ENCODE measurements at places on chromosomes 13 and 19.
A peak's percentile ranks its signal among the peaks of the same experiment; 100 is the strongest.

GRCh38 chr13:40452741-40453334 lies 213.6 kb downstream of the FOXO1 start:
- no peak for DNase-seq

DNA sequence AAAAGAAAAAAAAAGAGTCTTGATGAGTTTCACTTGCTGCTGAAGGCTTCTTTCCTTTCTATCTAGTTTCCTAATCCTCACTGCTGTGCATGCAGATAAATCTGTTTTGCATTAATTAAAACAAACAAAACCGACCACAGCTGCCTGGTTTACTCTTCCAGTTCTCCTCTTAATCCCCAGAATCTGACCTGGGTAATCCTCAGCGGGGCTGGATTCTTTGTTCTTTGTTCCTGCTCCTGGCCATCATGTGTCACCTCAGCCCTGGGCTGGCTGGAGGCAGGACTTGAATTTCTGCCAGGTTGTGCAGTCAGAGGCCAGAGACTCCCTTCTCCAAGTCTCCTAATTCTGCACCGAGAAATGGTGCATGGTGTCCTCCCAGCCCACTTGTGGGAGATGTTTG lies 52.2 kb upstream of the CYP4F8 start:
- DNase-seq = no peak

DNA sequence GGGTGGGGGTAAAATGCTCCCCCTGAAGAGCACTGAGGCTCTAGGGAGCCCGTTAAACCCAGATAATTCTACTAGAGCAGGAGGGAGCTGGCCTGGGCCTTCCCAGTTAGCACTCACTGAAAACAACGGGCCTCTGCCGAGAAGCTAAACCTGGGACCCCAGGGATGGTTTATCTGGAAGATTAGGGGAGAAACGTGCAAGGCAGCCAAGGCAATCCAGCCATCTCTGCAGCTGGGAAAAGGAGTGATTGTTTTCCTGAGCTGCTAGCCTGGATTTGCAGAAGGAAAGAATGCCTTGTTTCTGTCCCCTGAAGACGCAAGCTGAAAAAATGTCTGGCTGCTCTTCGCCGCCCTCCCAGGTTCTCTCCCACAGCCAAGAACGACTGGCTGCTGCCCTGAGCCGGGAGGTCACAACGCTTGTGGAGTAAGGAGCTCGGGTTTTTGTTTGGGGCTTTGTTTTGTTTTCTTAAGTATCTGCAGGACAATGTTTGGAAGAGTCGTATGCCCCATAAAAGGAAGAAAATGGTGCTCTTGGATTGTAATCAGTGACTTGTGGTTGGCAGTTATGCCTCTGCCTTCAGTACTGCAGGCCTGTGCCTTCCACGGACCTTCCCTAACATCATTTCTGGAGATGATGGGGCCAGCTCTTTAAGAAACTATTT lies 31.5 kb downstream of the COL4A2 start:
- no peak for DNase-seq

DNA sequence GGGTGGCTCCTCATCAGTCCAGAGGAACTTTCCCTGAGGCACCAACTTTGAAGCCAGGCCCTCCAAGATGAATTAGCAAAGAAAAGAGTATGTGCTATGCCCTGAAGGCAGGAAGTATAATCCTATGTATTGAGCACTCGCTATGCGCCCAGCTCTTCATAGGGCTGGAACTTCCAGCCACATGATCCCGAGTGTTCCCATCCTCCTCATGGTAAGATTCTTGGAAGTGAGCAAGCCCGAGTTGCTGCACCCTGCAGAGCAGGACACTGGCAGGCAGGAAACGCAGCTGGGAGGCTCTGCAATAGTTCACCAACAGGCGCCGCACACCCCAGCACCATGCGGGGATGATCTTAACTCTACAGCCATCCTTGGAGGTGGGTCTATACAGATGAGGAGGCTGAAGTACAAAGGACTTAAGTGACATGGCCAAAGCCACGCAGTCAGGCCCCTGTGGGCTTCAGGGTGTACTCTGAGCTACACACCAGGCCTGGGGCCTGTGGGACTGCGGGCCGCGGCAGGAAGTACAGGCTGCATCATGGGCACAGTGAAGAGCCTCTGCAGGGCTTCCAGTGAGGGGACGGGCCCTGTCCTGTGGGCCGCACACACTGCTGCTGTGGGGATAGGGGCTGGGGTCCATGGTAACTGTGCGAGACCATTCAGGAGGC lies 25.1 kb downstream of the C19orf47 start:
- DNase-seq = no peak

DNA sequence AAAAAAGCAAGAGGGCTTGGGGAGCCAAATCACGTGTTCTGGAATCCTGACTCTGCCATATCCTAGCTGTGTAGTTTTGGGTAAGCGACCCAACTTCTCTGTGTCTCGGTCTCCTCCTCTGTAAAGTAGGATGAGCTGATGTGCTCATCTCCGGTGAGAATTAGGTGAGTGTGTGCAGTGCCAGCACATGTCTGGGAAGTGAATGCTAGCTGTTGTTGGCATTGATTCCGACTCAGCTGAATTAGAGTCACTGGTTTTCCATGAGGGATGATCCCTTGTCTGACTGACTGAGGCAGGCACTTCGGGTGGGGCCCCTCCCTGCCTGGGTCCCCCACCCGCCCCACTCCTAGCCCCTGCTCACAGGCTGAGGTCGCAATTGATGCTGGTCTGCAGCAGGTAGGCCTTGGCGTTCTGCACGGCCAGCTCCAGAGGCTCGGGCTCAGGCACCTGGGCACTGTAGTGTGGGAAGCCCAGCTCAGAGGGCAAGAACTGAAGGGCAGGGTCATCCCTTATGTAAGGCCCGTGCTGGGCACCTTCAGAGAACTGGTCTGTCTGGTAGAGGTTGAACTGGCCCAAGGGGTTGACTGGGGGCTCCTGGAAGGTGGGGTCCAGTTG lies 835 bp downstream of the RSPH6A start:
- no peak for DNase-seq

DNA sequence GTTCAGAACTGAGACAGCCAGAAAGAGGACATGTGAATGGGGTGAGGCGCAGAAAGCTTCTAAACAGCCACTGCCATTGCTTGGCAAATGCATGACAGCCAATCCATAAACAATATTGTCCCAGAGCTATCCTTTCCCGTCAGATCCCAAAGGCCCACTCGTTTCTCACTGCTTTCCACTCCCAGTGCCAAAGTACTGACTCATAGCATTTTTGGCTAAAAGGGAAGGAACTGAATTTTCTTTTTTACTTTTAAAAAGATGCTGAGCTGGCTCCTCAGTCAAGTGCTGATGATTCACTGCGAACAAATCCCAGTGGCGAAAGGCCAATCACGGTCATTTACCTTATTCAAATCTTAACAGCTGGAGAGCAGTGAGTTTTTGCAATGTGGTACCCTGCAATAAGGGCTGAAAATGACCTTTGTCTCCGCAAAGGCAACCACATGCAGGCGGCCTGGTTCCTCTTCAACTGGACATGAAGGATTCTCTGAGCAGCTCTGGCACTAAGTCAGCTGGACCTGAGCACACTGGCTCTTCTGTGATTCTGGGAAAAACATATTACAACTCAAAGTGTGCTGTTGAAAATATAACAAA lies 151.7 kb downstream of the DCLK1 start:
- peak; percentile 76 for DNase-seq

DNA sequence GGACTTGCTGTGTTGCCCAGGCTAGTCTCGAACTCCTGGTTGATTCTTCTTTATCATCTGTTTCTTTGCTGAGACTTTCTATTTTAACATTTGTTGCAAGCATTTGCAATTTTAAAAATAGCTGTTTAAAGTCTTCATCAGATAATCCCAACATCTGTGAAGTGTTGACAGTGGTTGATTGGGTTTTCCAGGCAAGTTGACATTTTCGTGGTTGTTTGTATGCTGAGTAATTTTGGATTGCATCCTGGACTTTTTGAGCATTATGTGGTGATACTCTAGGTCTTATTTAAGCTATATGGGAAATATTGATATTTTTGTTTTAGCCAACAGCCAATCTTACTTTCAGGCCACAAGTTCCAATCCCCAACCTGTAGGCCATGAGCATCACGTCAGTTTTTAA lies 25.1 kb downstream of the AP1M1 start:
- DNase-seq = no peak

DNA sequence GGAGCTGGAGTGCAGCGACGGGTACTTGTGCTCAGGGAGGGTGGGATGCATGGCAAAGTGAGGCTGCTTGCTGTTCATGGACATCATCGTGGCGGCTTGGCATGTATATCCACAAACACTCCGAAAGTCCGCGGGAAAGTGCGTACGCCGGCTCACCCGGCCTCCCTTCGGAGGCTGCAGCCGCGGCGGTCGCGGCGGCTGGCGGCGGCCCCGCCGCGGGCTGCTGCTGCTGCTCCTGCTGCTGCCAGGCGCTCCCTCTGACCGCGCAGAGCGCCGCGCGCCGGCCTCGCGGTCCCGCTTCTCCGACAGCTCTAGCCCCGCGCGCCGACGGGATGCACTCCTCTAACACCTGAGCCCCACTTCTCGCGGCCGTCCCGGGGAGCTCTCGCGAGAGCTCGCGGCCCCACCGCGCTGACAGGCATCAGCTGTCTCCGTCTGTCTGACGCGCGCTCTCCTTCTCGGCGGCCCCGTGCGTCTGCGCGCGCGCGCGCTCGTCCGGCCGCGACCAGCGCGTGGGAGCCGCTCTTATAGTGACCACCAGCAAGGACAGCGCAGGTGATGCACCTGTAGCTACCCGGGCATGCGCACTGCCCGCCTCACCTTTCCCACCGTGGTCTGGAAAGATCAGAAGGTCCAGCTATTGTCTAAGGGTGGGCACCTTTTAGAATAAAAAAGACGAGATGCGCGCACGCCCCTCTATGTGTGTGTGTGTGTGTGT lies at the start of gene POU4F1:
POU4F1 (minus strand) TSS at position 313 of the 718 bp plus-strand sequence; CDS start at position 87, 226 bp downstream.
- no peak for DNase-seq

- DNase-seq = peak; percentile 47
These were observed 4.6 kb downstream of the PPP5C start for GRCh38 chr19:46351241-46352041.

GRCh38 chr13:40080676-40081075 lies 425.2 kb downstream of the COG6 start:
- no peak for DNase-seq

GRCh38 chr13:88189728-88190127 lies 518.6 kb downstream of the SLITRK5 start:
- DNase-seq = no peak

DNA sequence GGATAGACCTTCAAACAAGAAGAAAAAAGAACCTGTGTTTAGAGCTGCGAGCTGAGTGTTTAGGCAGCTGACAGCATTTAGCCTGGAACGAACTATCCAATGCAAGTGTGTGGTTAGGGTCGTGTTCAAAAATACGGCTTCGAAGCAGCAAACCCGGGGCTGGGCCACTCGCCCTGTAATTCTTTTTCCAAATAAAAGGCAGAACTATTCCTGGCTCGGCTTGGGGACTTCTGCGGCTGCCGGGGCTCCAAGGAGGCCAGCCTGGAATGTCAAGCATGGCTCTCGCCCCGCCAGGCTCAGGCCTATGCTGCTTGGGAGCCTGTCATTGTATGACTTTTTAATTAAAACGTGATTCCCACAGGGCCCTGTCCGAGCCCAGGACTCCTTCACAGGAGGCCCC lies 51.7 kb upstream of the KLF2 start:
- no peak for DNase-seq

DNA sequence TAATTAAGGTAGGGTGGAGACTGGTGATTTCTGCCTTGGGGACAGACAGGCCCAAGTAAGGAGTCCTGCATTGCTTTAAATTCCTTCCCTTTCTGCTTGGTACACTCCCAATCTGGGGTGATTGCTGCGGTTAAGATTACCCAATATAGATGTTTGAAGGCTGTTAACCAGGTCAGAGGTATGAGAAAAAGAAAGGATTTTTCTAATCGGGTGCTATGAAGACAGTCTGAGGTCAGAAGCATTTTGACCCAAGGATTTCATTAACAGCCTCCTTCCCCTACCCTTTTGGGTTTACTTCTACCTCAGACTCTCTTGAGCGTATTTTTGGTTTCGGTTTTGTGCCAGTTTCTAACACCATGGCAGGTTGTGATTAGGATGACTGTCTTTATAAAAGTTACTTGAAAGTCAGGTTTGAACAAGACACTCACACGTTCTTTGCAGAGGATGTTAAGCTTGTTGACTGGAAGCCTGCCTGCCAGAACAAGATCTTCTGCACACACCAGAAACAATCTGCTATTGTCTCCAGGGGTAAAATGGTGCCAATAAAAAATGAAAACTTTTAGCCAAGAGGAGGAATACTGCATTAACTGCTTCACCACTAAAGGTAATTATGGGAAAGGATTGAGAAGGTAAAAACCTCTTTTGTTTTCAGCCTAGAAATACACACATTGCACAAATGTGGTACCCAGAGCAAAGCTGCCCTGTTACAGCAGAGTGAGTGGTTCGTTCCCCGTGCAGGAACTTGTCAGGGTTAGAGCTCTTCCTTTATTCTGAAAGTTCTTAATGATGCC lies 108.8 kb downstream of the NDFIP2 start:
- DNase-seq = no peak

GRCh38 chr19:7846155-7846646 lies 16.2 kb downstream of the EVI5L start:
- no peak for DNase-seq

DNA sequence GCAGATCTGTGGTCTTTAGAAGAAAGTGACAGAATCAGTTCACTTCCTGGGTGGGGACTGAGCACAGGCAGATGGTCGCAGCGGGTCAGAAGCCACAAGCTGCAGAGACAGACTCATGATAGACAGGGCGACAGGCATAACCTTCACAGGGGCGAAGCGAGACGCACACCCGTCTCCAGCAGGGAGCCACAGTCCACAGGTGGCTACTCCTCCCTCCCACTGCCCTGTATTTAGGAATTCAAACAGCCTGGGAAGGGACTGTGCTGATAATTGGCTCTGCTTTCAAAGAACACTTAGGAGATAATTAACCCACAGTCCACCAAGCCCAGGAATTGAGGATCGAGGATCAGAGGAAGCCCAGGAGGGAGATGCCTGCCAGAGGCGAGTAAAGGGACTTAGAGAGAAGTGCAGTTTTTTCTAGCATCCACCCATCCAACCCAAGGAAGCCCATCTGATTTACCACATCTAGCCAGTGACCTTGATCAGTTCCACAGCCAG lies 23.2 kb downstream of the RFX2 start:
- no peak for DNase-seq

DNA sequence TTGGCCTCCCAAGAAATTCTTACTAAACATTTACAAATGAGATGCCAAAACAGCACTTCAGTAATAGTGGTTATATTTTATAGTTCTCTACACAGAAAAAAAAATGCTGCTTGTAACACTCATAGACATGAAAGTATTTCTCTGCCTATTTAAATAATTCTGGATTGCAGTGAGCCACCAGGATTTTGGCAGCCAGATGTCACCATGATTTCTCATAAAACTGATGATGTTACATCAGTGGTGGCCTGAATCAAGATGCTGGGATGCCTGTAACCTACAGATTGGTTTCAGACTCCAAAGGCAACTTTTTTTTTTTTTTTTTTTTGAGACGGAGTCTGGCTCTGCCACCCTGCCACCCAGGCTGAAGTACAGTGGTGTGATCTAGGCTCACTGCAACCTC lies 2.7 kb upstream of the CAPS start:
- DNase-seq = no peak

GRCh38 chr19:8305798-8306197 lies 2.4 kb downstream of the CD320 start:
- DNase-seq = no peak
